Activated CD4-positive, alpha-beta T cell treated with anti-CD3 and anti-CD28 coated beads for 48 hours (primary cell): ENCODE measurements at places on chromosomes 12 and 14.
A peak's percentile ranks its signal among the peaks of the same experiment; 100 is the strongest.

GRCh38 chr12:43978556-43978955 is 142.7 kb downstream of the TMEM117 start:
- no peak for DNase-seq

DNA sequence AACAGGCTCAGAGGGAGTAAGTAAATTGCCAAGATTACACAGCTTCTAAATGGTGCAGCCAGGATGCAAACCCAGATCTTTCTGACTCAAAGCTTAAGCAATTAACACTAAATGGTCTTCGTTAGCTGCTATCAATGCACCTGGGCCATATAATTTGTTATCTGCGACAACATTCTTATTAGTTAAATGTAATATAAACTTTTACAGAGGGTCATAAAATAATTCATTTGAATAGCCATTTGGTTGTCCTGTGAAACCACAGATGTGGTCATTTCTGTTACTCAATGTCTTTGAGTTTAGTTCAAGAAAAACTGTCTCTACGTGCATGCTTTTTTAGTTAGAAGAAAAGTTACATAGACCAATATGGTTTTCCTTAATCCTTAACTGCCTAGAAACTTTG is 22.1 kb upstream of the NAP1L1 start:
- no peak for DNase-seq

GRCh38 chr12:27969624-27970400 is 2.7 kb downstream of the PTHLH start:
- peak; percentile 69 for DNase-seq

DNA sequence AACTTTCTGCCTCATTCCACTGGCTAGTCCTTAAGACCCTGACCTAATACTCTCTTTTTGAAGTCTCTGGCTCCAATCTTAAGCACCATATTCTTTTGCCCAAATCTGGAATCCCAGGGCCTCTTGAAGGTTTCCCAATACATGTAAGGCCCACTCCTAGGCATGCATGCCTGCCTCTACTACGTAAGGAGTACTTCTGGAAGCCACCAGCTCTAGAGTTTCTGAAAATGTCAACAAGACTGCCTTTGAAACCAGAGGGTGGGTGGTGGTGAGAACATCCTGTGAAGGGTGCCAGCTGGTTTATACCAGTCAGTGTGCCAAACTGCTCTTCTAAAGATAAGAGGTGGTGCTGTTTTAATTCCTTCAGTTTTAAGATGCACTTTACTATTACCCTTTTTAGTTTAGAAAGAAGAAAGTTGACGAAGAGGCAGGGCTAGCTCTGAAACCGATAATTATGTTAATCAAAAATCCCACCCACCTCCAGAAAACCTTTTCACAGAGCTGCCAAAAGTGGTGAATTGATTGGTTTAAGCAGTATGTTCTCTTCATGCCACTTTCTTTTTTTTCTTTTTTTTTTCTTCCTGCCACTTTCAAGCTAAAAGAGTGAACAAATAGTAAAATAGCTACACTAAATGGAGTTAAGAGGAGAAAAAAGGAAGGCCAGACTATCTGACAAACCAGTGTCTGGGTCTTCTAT is 8.7 kb upstream of the WDR89 start:
- DNase-seq = peak; percentile 59

GRCh38 chr14:20436363-20436755 is 393 bp upstream of the KLHL33 start:
- DNase-seq = no peak

- no peak for DNase-seq
Measured at GRCh38 chr14:26887847-26888246, 290.0 kb upstream of the NOVA1 start.

DNA sequence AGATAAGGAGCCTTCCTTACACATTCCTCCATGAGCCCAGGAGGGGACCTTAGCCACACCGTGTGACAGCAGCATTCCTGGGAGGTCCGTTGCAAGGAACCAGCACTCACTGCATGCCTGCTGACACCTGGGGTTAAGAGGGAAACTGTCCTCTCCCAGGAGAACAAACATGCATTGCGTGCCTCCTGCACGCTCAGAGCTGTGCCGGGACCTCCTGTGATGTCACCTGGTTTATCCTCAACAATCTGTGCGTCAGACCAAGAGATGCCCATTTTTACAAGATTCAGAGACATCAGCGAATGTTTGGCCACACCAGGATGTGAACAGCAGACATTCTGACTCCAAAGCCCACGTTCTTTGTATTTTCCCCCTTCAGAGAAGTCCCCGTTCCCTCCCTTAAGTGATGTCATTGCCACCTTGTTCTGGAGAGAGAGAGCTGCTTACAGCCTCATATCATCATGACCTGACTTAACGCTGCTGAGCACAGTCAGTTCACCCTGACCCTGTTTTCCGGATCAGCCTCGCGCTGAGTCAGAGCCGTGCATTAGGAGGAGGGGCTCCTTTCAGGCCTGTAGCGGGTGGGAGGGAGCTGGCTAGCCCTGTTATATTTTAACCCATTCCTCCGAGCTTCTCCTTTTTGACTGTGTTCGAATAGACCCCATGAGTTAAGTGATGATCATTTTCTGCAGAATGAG is 36.2 kb downstream of the TMEM120B start:
- DNase-seq = peak; percentile 44
